ENCODE measurements at places on chromosomes 16 and 17.

DNA sequence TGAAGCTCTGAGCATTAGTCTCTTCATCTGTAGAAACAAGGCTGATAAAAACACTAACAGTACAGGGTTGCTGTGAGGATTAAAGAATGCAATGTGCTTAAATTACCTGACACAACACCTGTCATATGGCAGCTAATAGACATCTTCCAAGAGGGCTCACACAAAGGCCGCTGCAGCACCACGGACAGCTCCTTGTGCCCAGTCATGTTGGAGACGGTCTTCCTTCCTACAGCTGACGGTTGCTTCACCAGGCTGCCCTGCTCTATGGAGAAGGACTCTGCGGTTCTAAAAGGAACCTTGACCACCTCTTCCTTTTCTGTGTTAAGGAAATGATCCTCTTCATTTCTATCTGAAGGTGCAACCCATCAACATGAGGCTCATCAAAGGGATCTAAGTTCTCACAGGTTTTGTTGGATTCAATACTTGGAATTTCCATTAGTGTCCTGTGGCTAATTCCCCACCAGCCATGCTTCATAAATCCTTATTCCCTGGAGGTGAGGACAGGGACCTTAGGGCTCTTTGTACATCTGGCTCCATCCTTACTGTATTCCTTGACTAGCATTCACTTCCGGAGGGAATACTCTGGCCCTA is 138.9 kb upstream of the CES5A start:
- DNase-seq = no peak

DNA sequence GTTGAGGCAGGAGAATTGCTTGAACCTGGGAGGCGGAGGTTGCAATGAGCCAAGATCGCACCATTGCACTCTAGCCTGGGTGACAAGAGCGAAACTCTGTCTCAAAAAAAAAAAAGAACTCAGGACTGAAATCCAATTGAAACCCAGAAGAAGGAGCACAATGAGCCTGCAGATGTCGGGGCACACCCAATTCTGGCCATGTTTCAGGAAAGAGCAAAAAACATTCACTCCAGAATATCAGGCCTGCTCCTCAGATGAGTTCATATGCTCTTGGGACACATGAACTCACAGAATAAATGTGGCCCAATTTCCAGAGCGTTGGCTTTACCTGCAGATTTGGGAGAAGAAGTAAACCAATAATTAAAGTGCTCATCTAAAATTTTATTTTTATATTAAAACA is 3.0 kb upstream of the CMTM2 start:
- no peak for DNase-seq

- no peak for DNase-seq
These were observed 66.7 kb downstream of the SOX9 start for GRCh38 chr17:72187556-72187955.

DNA sequence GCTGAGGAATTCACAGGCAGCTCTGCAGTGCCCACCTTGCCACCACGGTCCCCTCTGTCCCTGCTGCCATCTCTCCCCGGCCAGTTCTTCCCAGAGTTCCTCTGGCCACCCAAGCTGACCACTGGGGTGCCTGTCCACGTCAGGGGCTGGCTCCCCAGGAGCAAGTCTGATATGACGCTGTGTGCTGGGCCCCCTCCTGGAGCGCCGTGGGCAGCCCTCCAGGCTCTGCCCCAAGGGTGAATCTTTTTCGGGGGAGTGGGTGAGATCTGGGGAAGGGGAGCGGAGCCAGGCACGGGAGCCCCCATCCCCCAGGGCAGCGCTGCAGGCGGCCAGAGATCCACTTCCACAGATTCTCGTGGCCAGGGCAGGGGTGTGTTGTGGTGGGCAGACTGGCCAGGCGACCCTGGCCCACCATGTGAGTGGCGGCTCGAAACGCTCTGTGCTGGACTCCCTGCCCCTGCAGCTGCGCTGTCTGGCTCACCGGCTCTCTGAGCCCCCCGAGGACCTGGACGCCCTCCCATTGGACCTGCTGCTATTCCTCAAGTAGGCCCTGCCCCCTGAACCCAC is 3.7 kb downstream of the MSLN start:
- no peak for DNase-seq

GRCh38 chr16:86414991-86415740 is 95.2 kb upstream of the FOXF1 start:
- no peak for DNase-seq

DNA sequence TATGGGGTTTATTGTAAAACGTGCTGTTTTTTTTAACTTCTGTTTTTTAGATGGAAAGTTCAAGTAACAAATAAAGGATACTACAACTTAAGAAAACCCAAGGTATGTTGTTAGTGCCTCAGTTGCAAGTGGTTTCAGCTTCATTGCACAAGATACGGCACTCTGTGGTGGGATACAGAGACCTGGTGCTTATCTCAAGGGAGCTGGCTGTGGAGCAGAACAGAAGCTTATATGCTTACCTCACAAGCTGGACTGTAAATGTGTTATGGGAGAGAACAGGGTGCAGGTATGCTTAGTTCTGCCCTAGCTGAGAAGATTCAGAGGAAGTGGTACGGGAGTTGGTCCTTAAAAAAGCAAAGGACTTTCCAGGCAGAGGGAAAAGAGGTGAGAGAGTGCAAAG is 15.2 kb downstream of the DGKE start:
- no peak for DNase-seq

DNA sequence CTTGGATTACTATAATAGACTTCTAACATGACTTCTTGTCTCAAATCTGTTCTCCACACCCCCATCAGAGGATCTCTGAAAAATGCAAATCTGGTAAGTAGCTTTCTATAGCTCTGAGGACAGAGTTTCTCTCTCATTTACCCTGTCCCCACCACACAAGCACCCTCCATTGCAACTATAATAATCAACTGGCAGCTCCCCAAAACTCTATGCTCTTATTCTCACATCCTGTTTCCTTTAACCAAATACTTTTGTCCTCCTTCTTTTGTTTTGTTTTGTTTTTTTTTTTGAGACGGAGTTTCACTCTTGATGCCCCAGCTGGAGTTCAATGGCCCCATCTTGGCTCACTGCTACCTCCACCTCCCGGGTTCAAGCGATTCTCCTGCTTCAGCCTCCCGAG is 73.4 kb downstream of the HELZ start:
- no peak for DNase-seq

- no peak for DNase-seq
These were observed 46.4 kb upstream of the ENPP7 start for GRCh38 chr17:79684132-79684985.

- no peak for DNase-seq
These were observed 33.9 kb upstream of the CDRT4 start for GRCh38 chr17:15501282-15501681.

- DNase-seq = peak; percentile 28
These were observed 116.1 kb upstream of the METRNL start for GRCh38 chr17:82963104-82963950.

DNA sequence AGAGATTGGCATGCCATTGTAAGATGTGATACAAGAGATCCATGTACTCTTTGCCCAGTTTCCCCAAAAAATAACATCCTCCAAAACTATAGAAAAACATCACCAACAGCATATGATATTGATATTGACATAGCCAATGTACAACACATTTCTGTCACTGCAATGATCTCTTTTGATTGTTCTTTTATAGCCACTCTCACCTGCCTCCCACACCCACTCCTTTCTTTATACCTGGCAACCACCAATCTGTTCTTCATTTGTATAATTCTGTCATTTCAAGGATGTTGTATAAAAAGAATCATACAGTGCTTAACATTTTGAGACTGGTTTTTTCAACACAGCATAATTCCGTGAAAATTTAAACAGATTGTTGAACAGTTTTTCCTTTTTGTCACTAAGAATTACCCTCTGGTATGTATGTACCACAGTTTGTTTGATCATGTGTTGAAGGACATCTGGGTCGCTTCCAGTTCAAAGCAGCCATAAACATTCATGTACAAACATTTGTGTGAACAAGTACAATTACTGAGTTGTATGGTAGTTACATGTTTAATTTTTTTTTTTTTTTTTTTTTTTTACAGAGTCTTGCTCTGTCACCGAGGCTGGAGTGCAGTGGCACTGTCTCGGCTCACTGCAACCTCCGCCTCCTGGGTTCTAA is 9.9 kb downstream of the KRTAP9-1 start:
- no peak for DNase-seq

DNA sequence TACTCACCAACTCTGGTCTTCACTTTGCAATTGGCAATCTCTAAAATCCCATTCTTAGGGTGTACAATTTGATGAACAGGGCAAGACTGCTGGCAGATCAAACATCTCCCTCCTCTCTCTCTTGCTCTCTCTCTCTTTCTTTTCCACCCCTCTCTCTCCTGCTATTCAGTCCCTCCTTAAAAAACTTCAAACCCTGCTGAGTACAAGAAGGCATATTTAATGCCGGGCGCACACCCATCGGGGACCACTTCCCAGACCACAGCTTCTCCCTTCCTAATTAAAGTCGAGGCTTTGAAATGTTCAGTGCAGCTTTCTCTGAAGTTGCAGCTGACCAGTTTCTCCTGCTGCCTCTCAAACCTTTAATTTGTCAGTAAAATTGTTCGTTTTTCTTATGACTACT is 185.4 kb upstream of the CDH11 start:
- DNase-seq = no peak

GRCh38 chr17:3683054-3683511 is 12.9 kb downstream of the P2RX5 start:
- no peak for DNase-seq

DNA sequence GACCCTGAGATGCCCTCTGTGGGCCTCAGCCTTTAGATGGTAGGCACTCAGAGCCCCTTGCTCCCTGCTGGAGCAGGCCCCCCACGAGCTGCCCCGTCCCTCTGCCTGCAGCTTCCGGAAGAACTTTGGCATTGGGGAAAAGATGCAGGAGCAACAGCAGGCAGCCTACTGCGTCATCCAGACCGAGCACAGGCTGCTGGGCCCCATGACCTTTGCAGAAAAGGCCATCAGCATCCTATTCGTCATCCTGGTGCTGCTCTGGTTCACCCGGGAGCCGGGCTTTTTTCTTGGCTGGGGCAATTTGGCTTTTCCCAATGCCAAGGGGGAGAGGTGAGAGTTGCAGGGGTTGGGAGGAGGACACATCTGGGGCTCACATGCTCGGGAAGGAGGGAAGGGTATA is 12.7 kb upstream of the FOXN1 start:
- no peak for DNase-seq

DNA sequence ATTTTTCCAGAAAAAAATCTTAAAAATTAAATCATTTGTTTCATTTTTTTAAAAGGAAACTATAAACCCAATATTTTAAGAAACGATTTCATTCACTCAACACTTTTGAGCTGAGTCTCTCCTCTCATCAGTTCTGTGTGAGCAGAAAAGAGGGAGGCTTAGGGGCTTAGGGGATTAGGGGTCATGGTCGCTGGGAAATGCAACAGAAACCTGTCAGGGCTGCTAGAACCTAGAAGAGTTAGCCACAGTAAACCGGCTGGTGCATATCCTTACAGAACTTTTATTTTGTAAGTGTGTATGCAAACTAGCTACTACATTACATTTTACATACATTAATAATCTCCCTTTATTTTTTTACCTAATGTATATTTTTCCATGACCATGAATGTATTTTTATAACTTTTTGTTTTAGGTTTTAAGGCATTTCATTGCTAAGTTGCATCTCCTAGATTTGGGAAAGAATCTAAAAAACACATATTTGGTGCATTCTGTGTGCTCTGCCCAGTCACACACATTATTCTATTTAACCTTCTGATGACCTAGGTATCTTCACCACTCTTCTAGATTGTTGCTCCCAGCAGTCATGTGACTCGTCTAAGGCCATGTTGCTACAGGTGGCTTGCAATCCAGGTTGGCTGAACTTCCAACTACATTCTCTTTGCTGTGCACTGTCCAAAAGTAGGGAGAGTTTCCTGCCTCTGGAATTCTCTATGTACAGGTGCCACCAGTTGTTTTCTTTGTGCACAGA is 24.4 kb downstream of the TBC1D3B start:
- DNase-seq = no peak

DNA sequence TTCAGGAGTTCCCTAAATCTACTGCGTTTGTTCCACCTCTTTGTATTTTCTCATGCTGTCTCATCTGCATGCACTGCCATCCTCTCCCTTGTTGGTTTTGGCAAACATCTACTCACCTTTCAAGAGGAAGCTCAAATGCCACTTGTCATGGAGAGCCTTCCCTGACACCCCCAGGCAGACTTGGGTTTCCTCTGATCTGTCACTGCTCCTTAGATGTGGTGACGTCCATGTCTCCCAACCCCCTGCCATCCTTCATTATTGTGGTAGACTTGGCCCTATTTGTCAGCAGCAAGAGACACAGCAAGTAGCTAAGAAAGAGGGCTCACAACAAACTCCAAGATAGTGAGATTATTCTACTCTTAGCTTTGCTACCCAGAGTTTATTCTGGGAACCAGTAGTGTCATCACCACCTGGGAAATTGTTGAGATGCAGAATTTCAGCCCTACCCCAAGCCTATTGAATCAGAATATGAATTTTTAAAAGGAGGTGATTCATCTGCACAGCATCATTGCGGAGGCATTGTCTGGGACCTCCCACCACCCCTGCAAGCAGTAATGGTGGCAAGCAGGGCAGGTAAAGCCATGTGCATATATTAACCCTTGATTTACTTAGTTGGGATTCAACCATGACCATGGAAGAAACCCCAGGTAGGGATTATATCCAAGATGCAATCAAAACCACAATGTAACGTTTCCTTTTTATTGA is 248.9 kb downstream of the SHISA9 start:
- no peak for DNase-seq

DNA sequence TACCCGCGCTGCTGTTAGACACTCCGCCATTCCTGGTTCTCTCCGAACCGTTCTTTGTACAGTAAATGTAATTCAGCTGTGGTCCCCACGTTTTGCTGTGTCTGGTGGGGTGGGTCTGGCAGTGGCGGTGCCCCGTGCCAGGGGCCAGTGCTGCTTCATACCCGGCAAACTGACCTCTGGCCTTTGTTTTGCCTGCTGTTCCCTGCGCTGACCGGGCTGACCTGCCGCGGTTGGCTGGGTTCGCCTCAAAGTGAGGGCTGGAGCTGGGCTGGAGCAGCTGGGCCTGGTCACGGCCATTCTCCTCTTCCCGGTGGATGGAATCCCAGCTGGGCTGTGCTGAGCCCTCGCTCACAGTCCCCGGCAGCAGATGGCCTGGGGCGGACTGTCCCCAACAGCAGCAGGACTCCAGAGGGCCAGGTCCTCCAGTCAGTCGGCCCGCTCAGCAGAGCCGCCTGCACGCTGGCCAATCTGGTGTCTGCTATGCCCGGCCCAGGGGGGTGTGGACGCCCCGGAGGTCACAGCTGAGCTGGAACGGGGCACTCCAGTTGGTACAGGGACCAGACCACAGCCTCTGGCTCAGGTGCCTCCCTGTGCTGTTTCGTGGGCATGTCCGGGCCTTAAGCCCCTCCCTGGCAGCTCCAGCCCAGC is 1.5 kb upstream of the WFIKKN1 start:
- DNase-seq = no peak

GRCh38 chr17:20098314-20098713 is 89.2 kb downstream of the SPECC1 start:
- no peak for DNase-seq
